ENCODE measurements at places on chromosomes 1 and 21. TPM values are rescaled to one million over a fixed set of nuclear protein-coding genes. Genes with fewer than 3 reads are reported as not detected.

Gene SLC9C2
- not detected for total RNA-seq

Gene LRRIQ3
- 0.12 TPM for total RNA-seq

Gene AMY2B
- total RNA-seq, result 7.1 TPM

Gene MCOLN3
- 3.8 TPM for total RNA-seq

Gene UMODL1
- 0.12 TPM for total RNA-seq

Gene SVBP
- 13.4 TPM for total RNA-seq

Gene CAMK1G
- total RNA-seq, result 8.4 TPM

Gene NES
- 32.2 TPM for total RNA-seq

Gene RPS6KA1
- 14.8 TPM for total RNA-seq

Gene ZBTB7B
- 22.7 TPM for total RNA-seq

Gene PDPN
- total RNA-seq, result 1.5 TPM

Gene DENND2D
- 1.1 TPM for total RNA-seq

Gene SPTA1
- total RNA-seq, result not detected

Gene BLACAT1
- total RNA-seq, result 0.22 TPM

Gene KCNH1
- 0.22 TPM for total RNA-seq

Gene IL24
- 2.9 TPM for total RNA-seq

Gene LUZP1
- total RNA-seq, result 17.0 TPM

Measured in uterine smooth muscle cell (primary cell).